ENCODE measurements at places on chromosomes 2 and 18.

- no peak for DNase-seq
These were observed 117.3 kb upstream of the VWC2L start for GRCh38 chr2:214293593-214293992.

- DNase-seq: no peak
These were observed 505.4 kb upstream of the DDX18 start for GRCh38 chr2:117308861-117309770.

- no peak for DNase-seq
These were observed 297.0 kb downstream of the NBAS start for GRCh38 chr2:15263976-15264685.

DNA sequence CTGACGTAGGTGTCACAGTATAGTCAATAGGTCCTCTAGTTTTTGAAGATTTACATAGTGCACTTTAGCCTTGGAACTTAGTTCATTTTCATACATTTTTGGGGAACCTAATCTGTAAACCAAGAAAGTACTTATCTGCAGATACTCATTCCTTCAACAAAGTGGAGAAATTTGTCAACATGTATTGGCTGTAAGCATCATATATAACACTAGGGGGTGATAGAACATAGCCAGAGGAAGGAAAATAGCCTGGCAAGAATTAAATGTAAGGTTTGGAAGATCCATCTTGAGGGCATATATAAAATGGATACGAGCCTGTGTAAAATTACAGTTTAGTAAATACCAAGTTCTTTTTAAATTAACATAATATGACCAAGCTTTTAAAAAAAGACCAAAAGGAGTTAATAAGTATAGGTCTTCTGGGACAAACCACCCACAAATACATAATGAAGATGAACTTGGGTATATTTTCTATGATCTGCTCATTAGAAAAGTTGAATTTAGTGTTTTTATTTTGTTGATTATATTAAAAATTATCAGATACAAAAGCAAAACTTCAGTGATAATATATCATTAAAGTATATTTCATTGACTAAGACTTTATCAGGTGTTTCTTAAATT lies 18.2 kb downstream of the RPL37A start:
- DNase-seq: peak; percentile 58

DNA sequence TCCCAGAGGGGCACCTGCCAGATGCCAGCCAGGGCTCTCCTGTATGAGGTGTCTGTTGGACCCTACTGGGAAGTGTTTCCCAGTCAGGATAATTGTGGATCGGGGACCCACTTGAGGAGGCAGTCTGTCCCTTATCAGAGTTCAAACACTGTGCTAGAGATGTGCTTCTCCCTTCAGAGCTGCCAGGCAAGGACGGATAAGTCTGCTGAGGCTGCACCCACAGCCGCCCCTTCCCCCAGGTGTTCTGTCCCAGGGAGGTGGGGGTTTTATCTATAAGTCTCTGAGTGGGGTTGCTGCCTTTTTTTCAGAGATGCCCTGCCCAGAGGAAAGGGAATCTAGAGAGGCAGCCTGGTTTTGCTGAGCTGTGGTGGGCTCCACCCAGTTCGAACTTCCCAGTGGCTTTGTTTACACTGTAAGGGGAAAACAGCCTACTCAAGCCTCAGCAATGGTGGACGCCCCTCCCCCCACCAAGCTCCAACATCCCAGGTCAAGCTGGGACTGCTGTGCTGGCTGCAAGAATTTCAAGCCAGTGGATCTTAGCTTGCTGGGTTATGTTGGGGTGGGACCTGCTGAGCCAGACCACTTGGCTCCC lies 324.0 kb upstream of the SETBP1 start:
- DNase-seq: no peak

DNA sequence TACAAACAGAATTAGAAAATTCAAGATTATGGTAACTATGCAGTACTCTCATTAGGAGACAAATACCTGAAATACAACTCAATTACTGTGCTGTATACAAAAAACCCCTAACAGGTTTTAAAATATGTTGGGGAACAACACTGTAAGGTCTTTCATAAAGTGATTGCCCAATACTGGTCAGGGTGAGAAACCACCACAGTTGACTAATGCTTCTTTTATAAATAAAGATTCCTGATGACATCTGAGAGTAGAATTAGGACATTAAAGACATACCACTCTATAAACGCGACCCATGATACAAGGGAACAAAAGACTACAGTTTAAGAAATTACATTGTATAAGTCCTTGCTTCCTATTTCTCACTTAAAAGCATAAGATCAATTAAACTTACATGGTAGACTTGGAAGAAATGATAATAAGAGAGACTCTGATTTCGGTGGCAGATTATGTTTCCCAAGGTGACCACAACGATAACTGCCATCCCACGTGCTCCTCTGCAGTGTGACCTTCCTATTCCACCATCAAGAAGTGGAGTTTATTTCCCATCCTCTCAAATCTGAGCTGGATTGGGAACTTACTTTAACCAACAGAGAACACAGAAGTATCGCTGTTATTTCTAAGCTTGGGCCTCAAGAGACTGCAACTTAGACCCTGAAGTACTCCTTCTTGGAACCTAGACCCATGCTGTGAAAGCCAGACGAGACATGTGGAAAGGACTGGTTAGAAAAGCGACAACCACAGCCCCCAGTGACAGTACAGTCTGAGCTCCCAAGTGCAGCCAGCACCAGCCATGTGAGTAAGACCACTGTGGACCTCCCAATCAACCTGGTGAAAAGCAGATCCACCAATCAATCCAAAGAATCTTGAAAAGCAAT lies 52.3 kb downstream of the ZNF521 start:
- peak; percentile 88 for DNase-seq

- peak; percentile 10 for DNase-seq
These were observed 779.2 kb downstream of the CNTNAP5 start for GRCh38 chr2:124804014-124804940.

GRCh38 chr2:215537611-215538010 lies 101.7 kb upstream of the FN1 start:
- peak; percentile 65 for DNase-seq

- DNase-seq: no peak
These were observed 39.0 kb upstream of the SIX3 start for GRCh38 chr2:44902217-44903137.

GRCh38 chr2:215851082-215851481 lies 162.3 kb downstream of the MREG start:
- DNase-seq: peak; percentile 61

GRCh38 chr2:151770995-151771394 lies 36.7 kb upstream of the NEB start:
- no peak for DNase-seq

GRCh38 chr2:20221555-20221973 lies 3.4 kb downstream of the SDC1 start:
- DNase-seq: peak; percentile 39

GRCh38 chr2:28393114-28393836 lies 617 bp downstream of the FOSL2 start:
- DNase-seq: peak; percentile 60
